ENCODE measurements at places on chromosomes 2 and 18.

DNA sequence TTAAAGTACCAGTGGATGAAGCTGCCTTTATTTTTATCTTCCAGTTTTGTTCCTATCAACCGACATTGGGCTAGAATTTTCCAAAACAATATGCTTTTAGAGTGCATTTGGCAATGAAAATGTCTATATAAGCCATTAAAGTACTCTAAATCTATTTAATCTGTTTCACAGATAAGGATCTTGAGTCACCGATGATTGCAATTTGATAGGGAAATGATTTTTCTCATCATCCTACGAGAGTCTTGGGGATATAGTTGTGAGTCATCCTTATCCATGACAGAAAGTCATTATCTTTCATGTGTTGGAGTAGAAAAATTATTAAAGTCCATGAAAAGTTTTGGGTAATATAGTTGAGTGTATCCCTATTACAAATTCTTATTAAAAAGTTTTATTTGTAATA lies 26.1 kb downstream of the SLC39A10 start:
- no peak for DNase-seq

DNA sequence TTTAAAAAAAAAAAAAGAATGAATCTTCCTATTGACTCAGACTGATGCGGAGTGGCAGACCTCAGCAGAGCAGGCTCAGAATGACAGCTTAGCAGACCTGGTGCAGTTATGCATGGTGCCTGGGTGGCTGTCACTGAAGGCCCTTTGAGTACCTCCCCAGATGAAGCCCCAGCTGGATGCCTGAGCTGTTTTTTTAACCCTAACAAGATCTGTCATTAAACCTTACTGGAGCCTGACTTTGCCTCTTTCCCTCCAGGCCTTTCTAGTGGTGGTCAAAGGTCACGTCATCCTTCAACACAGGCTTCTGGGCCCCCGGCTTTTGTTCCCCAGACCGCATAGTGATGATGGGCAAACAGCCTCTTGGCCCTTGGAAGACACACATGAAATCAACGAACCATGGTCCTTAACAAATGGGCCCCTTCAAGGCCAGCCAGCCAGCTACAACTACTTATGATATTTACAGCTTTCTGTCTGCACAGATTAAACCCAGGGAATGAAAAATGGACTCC lies 138.3 kb upstream of the CYP1B1 start:
- no peak for DNase-seq

DNA sequence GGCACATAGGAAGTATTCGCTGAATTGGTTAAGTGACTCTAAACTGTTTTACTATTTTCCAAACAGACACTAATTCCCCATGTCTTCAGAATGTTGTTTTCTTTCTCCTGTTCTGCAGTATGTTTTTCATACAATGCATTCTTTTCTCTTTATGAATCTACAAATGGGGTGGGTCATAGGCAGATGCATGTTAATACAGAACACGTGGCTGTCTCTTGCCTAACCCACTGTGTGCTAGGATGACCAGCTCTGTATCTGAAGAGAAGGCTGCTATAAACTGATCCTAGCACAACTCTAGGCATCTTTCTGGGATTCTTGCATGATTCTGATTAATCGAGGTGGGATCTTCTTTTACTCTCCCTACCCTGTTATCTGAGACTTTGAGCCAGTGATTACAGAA lies 826.0 kb downstream of the PLCL1 start:
- no peak for DNase-seq

GRCh38 chr18:32056613-32057358 lies 34.9 kb upstream of the RNF138 start:
- DNase-seq, result no peak

DNA sequence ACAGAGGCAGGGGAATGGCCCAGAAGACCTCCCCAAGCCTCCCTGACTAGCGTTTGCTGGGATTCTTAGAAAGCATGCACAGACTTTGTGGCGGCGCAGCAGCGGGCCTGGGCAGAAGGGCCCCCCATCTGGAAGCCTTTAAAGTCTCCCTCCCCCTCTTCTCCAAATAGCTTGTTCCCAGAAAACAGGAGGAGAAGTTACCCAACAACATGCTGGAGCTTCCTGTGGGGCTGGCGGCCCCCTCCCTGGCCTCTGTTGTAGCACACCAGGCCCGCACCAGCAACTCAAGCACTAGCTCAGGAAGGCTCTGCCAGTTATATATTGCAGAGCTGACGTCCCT lies 334.8 kb downstream of the DYSF start:
- no peak for DNase-seq

DNA sequence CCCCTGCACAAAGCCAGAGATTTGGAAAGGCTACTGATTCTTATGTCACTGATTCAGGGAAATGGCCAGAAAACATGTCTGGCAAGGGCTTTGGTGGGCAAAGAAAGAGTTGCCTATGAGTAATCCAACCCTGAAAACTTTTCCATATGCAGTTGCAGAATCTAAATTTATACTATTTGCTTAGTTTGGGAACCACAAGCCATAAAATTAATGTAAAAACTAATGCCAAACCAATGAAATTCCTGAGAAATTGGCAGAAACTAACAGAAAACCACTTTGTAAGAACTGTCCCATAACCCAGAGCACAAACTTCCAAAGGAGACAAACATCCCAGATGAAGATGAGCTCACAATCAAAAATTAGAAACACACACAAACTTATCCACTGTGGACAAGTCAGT lies 48.8 kb downstream of the TCF4 start:
- no peak for DNase-seq

GRCh38 chr2:236341721-236342120 lies 77.5 kb upstream of the ASB18 start:
- DNase-seq, result peak; percentile 72

- DNase-seq, result no peak
Measured at GRCh38 chr18:45562567-45563479, 52.5 kb upstream of the SLC14A2 start.

GRCh38 chr18:39781565-39781964 lies 2173.5 kb upstream of the PIK3C3 start:
- no peak for DNase-seq

DNA sequence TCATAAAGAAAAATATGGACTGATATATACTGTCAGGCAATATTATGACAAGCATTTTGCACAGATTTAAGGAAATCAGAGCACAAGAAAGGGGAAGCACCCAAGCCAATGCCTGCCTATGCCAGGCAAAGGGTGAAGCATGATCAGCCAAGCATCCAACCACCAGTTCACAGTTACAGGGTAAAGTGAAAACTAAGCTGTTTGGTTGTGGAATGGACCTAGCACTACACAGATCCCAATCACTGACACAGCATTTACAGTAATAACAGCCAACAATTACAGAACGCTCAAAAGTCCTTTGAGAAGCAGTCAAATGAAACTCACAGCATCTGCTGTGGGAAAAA lies 90.3 kb downstream of the SP3 start:
- DNase-seq, result no peak

DNA sequence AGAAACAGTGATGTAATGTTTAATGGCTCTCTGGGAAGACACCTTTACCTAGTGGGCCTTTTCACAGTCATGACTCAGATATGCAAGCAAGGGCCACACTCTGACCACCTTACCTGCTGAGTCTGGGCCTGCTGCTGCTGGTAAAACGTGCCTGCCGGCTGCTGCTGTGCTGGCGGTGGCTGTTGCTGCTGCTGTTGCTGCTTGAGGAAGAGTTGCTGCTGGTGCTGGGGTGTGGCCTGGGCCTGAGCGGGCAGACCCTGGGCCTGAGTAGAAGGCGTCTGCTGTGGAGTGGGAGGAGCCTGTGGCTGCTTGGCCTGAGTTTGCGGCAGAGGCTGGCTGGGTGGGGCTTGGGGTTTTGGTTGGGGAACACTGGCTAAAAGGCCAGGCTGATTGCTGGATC lies 81.6 kb upstream of the NFU1 start:
- DNase-seq, result peak; percentile 82

- no peak for DNase-seq
Measured at GRCh38 chr2:170501421-170502043, 213.6 kb upstream of the SP5 start.

DNA sequence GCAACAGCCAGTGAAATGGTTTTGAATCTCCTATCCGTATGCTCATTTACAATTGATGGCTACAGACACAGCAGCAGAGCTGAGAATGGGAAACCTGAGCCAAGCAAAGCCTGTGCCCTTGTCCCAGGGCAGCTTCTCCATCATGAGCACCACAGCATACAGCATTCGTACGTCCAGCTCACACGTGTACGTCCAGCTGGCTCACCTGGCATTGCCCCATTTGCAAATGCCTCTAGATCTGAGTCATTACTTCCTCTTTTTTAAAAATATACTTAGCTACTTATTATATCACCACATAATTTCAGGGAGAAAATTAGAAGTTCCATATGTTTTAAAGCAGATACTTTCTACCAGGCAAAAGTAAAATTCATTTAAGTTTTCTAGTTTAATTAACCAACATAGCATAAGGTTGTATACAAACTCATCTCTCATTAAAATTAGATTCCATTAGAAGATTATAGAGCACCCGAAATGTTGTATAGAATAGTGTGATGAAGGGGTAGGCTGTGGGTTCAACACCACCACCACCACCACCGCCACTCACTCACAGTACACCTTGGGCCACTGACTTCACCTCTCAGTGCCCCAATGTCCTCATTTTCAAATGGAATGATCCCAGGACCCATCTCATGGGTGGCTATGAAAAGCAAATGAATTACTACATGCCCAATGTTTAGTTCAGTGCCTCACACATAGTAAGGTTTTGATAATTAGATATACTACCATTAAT lies 31.4 kb upstream of the TMEM177 start:
- no peak for DNase-seq

GRCh38 chr2:15206419-15206818 lies 354.7 kb downstream of the NBAS start:
- DNase-seq, result no peak

- no peak for DNase-seq
Measured at GRCh38 chr2:121135168-121135853, 149.7 kb downstream of the TFCP2L1 start.

DNA sequence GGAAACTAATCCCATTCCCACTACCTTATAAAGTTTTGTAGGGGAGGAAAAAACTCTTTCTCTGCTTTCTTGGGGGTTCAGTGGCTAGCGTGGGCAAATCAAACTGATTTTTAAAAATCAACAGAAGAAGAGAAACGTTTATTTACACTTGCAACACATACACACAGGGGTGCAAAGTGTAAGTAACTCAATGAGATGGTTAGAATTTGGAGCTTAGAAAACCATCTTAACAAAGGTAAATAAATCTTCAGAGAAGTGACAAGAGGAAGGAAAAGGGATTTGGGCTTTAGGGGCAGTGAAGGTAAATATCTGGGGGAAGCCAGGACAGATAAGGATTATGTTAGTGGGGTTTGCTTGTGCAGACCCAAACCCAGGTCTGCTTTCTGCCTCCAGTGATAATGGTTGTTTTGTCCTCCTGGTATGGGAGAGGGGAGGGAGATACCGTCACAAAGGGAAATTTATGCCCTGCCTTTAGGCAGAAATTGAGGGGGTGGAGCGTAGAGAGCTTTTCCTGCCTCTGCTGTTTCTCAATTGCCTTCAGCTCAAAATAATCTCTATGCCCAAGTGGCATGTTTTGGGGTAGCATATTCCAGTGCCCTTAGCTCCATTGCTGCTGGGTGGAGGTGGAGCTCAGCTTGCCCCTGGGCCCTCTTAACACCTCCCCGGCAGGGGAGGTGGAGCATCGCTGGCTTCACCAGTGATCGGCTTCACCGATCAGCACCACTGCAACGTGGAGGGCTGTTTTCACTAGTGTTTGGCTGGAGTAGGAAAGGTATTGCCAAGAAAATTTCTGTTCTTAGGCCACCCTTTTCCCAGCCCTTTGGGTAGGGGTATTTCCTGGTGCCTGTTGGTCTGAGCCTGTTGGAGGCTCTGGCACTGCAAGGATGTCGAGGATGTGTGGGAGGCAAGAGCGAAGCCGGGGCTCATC lies 92.2 kb downstream of the TEX51 start:
- no peak for DNase-seq

DNA sequence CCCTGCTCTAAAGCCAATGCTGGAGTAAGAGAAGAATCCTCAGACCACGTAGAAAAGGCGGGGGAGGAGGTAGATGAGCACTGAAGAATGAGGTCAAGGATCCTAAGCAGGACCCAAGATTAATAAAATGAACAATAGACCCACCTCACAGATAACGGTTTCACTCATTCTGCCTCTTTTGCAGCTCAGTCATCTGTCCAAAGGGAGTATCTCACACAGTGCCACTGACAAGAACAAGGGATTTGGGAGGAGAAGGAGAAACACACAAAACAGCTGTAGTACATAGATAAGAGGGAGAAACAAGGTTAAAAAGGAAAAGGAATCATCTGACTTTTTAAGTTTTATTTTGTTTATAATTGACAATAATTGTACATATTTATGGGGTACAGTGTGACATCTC lies 30.9 kb upstream of the SULT1C4 start:
- DNase-seq, result no peak

DNA sequence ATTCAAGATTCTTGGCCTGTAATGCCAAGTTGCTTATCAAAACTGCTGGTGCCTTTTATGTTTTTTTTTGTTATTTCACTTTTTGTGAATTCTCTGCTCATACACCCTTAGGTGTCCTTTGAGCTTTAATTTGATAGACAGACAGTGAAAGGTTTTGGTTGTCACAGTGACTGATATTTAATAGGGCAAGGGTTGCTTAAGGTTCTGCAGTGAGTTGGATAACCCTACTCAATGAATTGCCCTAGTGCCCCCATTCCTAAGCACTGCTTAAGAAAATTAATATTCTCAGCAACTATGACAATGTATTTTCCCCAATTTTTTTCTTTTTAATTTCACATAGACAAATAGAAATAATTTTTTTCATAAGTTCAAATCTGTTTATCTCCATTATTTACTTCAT lies 15.4 kb downstream of the PPIG start:
- no peak for DNase-seq

GRCh38 chr2:29834624-29835023 lies 86.8 kb downstream of the ALK start:
- DNase-seq, result no peak

GRCh38 chr2:218516614-218517013 lies 51.5 kb downstream of the USP37 start:
- DNase-seq, result peak; percentile 28

GRCh38 chr2:58427572-58428095 lies 186.5 kb upstream of the FANCL start:
- DNase-seq, result peak; percentile 40

DNA sequence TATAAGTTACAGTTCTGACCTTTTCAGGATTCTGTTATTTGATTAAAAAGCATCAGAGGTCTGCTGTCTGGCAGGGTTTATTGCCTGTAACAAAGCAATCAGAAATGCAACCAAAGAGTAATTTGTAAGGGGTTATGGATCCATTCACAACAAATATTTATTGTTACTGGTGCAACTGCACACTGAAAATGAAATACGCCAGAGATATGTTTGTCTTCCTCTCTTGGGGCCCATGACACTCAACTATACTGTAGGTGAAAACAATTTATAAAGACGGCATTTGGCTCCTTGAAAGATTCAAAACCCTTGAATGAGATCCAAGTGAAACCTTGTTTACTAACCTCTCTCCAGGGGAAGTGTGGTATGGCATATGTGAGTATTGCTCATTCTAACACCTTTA lies 452.2 kb downstream of the MBD2 start:
- DNase-seq, result no peak

DNA sequence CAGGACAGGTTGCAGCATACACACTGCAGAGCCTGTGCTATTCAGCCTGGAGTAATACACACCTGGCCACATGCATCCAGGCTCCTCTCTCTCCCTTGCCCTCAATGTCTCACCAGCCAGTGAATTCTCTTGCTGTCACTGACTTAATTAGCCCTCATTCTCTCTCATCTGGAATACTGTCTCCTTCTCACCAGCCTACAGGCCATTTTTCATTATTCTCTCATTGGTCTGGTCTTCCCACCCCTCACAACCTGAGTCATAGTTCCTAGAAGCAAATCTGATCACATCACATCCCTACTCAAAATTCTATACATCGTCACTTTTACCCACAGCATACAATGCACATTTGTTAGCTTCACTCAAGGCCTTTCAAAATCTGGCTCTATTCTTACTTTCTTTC lies 333.1 kb downstream of the PIK3C3 start:
- no peak for DNase-seq

- peak; percentile 6 for DNase-seq
Measured at GRCh38 chr2:228657807-228658402, 476.4 kb upstream of the SPHKAP start.
